ENCODE measurements at places on chromosomes 3 and 15.
A peak's percentile ranks its signal among the peaks of the same experiment; 100 is the strongest.

DNA sequence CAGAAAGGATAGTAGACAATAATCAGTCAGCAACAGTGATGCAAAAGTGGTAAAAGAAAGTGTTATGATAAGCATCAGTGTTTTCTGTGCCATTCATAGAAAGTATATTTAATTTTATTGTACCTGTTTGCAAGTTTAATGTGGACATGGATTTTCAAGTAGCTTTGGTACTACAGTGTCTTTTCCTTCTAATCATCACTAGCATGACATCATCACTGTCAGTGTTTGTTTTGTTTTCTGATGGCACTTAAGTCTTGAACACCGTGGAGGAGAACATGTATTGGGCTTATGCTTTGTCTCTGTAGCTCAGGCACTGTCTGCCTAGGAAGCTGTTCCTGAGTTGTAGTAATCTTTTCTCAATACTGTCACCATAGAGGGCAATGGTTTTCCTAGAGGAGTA, 41.9 kb downstream of the SETD5 start:
- no peak for DNase-seq

- DNase-seq: peak; percentile 87
These were observed at the start of gene DISP2 for GRCh38 chr15:40357723-40358470. Gene DISP2 (plus strand): TSS chr15:40358219. CDS start chr15:40358322, 103 bp downstream.

- no peak for DNase-seq
These were observed 3.6 kb downstream of the RFT1 start for GRCh38 chr3:53126601-53127000.

- DNase-seq: no peak
These were observed 467.0 kb upstream of the RASGRP1 start for GRCh38 chr15:39031596-39031995.

GRCh38 chr15:41936649-41937567, 35.4 kb downstream of the EHD4 start:
- DNase-seq: no peak

- DNase-seq: no peak
These were observed 36.6 kb downstream of the ATP6V1A start for GRCh38 chr3:113783463-113783862.

DNA sequence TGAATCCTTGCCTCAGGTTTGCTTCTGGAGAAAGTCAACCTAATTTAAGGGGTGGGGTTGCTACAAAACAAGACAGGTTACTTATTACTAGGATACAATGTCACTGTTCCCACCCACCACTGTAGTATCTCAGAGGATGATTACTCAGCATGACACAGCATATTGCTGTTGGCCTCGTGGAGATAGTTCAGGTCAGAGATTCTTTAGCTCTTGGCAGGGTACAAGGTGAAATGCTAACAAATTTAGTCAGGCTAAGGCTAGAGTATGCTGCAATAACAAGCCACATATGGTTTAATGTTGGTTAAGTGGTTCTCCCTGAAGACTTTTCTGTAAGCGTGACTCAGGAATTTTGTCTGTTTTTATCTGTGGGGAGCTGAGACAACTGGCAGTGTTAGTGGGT, 161.8 kb downstream of the EDEM1 start:
- no peak for DNase-seq

DNA sequence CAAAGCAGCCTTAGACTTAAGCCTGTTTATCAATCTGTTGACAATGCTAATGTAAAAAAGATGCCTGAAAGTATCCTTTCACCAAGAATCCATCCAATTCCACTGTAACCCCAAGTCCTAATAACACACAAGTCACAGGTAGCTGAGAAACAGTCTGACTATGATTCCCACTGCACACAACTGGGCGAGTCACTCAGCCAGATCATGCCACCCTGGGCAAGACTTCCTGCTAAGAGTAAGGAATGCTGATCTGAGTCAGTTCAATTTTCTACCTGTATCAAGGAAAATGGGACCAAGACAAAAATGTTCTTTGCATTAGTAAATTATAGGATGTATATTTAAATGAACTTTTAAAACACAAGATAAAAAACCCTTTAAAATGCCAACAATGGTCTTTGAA, 33.3 kb downstream of the NPTN start:
- no peak for DNase-seq

DNA sequence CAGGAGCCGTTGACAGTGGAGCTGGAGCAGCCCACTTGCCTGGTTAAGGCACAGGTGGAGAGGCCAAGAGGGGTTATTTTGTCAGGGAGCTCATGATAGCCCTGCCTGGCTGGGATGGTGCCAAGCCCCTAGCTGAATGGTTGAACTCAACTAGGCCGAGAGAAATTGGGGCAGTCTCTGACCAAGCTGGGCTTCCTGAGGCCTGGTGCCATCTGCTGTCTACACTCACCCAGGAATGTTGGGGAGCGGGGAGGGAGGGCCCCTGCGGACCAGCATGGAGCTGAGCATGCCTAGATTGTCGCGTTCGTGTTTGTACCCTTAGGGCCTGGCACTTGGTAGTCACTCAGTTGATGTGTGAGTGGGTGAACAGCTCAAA, 1.2 kb downstream of the BRPF1 start:
- DNase-seq: no peak

GRCh38 chr3:38148311-38148882, 9.9 kb downstream of the MYD88 start:
- DNase-seq: no peak

GRCh38 chr3:23900744-23901143, 16.0 kb downstream of the NKIRAS1 start:
- DNase-seq: no peak

DNA sequence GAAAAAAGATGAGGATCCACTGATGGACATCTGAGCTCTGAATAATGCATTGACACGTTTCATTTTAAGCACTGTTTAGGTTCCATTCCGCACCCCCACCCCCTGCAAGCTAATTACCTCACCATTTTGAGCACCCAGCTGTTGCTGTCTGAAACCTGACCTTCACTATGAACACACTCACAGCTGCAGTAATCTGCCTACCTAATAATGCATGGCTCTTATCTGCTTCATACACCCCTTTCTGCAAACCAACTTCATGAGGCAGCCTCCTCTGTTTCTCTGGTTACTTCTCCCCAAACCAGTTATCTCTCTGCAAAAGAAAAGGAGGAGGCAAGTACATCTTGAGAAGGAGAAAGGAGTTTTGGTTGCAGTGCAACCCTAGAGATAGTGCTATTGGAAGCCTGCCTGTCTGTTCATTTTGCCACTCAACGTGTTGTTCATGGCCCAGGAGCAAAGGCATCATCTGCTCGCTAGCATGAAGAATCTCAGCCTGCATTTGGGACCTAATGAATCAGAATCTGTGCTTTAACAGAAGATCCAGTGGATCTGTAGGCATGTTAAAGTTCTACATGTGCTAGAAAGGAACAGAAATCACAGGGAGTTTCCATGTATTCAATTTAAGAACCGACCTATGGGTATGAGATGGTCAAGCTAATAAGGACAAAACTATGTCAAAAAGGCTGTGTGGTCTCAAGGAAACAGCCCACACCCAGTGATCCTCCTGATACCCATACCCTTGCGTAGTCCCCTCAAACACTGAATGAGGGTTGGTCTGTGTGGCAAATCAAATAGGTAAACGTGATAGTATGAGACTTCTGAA, 87.2 kb downstream of the MB21D2 start:
- no peak for DNase-seq

GRCh38 chr3:15645740-15646501, 44.4 kb downstream of the BTD start:
- no peak for DNase-seq

GRCh38 chr3:156513619-156514018, 41.3 kb downstream of the SSR3 start:
- DNase-seq: no peak

DNA sequence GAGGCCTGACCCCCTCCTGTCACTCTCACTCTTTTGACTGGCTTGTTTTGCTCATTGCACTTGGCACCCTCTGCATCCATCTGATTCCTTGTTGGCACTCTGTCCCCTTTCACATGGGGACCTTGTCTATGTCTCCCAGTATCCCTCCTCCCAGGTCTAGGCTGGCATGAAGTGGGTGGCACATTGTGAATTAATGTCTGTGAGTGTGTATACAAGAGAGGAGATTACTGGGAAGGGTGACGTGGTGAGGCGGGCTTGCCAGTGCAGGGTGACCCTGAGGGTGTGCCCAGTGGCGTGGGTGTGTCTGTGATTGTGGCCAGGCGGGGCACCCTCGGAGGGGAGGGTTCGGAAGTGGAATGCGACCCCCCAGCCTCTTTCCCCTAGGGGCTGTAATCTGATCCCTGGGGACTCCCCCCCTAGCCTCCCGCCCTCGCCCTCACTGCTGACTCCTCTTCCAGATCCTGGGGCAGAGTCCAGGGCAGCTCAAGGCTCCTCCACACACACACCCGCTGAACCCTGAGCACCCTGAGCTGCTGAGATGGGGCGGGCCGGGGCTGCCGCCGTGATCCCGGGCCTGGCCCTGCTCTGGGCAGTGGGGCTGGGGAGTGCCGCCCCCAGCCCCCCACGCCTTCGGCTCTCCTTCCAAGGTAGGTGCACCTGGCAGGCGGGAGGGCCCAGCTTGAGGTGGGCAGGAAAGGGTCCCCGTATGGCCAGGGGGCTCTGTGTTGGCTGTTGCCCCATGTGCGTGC, at the start of gene SEMA3B:
Gene SEMA3B (plus strand): TSS at position 445 of the 749 bp plus-strand sequence. CDS start 94 bp downstream, at position 539.
- DNase-seq: no peak

- DNase-seq: no peak
These were observed 54.0 kb downstream of the ETV5 start for GRCh38 chr3:186054792-186055352.

- DNase-seq: no peak
These were observed 7.0 kb upstream of the NIPA2 start for GRCh38 chr15:22831473-22831872.

DNA sequence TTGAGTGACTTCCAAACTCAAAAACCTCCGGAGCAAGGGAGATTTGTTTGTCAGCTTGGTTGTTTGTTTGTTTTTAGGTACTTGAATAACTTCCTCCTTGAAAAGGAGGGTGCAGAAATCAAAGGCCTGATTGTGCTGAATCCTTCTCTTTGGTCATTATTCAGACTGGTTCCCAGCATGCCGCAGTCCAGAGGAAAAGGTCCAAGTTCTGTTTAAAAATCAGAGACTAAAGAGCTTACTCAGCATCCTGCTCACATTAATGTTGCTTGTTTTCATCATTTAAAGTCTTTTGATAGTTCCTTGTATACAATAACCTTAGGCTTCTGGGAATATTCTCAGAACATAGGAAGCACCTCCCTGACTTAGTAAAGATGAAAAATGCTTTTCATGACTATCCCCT, 982 bp upstream of the SCG3 start:
- DNase-seq: no peak

DNA sequence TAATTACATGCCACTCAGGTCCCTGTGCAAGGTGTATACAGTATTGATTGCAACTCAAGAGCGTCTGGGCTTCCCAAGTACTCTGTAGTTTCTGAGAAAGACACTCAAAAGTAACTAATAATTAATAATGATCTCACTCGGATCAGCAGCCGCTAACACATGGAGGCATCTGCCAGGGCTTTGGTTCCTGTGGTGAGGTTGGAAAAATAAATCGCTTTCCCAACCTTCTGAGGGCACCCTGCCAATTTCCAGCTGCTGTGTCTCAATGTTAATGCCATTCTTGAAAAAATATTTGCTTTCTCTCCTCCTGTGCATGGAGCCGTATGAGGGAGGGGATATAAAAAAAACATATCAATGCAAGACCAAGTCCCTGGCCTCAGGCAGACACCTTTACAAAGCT, 116.5 kb upstream of the SLC2A2 start:
- DNase-seq: no peak

DNA sequence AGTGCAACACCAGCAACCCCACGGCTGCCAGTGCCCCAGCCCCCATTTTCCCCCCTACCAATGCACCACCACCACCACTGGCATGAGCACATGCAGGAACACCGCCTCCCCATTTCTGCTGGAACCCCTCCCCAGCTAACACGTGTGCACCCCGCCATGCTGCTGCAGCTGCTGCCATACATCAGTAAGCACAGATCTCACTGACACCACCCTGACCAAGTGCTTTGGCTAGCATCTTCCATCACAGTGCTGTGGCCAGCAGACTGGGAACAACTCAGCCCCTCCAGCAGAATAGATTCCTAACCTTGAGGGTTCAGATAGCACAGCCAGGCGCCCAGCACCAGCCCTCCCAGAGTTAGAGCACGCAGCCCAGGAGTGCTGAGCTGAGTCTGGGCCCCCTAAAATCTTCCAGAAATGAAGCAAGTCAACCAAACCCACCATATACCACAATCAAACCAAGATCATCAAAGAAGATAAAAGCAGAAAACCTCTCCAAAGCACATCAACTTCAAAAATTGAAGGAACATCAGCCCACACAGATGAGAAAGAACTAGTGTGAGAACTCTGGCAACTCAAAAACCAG, 81.2 kb upstream of the CDV3 start:
- DNase-seq: no peak

DNA sequence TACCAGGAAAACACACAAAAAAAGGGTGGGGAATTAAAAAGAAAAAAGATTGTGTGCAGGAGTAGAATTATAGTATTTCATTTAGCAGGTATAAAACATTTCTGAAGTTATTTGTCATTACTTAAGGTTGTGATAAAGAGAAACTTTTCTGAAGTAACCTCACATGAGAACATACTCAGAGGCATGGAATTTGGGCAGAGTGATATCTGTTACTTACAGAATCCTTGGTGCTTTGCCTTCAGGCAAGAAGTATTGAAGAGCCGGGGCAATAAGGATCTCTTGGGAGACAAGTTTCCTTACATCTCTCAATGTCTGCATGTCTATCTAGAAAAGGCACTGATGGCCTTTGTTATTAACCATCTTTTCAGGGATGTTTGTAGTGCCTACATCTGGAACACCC, 179.7 kb upstream of the ROBO1 start:
- DNase-seq: no peak

DNA sequence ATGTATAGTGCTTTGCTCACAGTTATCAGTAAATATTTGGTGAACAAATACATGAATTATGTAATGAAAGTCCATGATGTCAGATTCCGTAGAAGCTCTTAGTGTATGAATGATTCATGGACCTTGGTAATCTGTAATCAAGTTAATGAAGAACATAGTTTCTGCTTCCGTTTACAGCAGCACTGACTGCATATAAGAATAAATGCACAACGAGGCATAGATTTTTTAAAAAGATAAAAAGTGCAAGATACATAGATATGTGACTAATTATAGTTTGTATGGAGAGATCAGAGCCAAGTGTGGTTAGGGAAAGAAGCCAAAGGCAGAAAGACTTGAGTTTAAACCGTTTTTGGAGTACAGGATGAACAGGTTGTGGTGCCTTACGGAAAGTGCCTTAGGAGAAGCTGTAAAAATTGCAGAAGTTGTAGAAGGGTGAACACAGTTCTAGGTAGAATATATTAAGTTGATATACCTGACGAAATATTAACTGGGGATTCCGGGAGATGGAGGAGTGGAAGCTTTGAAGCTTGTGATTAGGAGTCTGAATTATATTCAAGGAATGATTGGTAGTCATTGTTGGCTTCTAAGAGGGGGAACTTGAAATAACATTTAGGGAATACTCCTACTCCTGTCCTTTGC, 293.1 kb downstream of the NLGN1 start:
- DNase-seq: no peak
